Common myeloid progenitor, CD34-positive (primary cell): ENCODE measurements at places on chromosomes 7 and 10.

- DNase-seq, result peak; percentile 56
These were observed 4.3 kb downstream of the TMEM273 start for GRCh38 chr10:49183596-49184542.

DNA sequence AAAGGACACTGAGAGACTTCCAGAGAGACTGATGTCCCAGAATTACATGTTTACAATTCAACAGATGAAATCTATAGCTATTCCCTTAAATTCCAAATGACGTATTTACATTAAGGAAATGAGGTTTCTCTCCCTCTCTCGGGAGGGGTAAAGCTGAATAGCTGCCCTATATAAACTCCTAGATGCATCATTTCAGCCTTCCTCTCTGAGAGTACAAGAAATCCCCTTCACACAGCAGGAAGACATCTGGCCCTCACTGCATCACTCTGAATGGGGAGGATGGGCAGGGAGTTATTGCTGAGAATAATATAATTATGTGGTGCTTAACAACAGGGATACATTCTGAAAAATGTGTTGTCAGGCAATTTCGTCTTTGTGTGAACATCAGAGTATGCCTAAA, 11.0 kb downstream of the POT1 start:
- no peak for DNase-seq

DNA sequence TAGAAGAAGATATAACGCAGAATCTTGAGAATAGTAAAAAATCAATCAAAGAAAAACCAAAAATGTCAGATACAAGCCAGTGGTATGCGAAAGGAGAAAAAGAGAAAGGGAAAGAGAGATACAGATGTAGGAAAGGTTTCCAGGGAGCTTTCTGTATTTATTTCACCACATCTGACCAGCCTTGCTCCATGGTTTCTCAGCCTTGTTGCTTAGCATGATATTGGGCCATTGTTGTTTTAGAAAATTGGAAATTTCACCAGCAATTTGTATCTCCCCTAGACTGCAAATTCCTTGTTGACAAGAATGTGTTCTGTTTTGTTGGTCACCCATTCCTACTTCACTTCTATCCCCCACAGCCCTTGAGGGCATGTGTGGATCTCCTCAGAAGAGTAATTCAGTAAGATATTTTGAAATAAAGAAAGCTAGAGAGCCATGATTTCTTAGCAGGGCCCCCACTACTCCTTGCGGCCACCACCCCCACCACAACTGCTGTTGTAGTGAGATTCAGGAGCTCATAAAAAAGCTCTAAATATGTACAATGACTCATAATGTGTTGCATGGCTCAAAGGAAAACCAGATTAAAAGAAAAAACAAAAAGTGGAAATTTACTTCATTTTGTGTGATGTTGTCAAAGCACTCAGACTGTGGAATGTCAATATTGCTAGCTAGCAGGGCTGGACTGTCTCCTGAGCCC, 138.7 kb downstream of the CHRM2 start:
- no peak for DNase-seq

DNA sequence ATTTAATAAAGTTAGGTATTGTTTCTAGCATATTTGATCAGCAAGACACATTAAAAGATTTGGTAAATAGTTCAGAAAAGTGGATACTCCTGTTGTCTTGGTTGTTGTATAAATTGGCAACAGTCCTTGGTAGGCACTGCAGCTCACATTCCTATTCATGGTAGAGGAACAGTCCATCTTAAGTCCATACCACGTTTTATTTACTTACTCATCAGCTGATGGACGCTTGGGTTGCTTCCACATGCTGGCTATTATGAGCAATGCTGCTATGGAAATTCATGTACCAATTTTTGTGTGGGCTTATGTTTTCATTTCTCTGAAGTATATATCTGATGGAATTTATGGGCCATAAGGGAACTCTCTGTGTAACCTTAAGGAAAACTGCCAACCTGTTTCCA, 43.3 kb downstream of the C10orf120 start:
- DNase-seq, result no peak

DNA sequence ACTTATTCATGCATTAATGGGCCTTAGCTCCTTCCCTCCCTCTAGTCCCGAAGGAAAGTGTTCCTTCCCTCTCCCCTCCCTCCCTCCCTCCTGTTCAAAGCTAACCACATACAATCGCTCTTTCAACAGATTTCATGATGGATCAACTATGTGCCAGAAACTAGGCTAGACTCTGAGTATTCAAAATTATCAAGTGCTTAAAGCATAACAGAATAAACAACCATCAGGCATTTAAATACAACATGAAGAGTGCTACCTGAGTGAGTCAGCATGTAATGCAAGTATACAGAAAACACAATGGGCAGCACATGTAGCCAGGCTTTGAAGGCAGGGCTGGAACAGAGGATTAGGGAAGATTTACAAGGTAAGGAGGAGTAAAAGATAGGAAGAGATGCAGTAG, 11.3 kb downstream of the CHCHD3 start:
- DNase-seq, result no peak

DNA sequence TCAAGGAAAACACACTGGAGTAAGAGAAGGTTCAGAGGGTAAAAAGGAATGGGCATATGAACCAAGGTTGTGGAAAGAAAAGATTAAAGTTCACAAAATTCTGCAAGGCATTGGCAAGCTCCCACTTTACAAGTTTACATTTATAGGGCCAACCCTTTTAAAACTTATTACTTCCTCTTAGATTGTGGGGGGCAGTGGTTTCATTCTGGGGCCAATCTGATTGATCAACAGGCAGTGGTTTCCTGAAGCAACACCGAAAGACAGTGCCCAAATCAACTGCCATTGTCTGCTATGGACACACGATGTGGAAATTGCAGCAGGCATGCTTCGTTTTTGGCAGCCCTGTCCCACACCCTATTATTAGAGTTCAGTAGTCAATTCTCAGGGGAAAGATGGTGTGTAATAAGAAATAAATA, 154.0 kb downstream of the SGMS1 start:
- DNase-seq, result peak; percentile 78

DNA sequence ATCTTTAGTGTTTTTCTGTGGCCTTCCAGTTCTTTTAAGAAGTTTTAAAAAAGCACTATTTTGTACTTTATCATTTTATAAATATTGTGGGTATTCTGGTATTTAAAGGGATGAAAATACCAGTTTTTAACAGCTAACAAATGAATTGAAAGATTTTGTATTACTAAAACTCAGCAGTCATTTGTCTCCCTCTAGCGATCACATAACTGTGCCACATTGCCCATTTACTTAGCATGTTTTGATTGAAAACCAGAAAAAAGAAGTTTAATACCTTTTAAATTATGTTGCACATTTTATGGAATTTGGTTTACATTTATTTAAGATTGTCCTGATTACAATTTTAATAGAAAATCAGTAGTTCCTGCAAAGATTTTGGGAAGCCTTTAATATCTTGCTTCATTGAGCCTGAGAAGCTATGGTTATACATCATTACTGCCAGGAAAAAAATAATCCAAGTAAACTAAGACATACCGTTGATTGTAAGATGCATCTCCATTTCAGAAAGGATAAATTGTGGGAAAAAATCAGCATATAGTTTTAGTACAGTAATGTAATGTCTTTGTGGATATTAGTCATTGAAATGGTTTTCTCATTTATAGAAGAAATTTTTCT, 34.9 kb downstream of the TAX1BP1 start:
- peak; percentile 58 for DNase-seq

DNA sequence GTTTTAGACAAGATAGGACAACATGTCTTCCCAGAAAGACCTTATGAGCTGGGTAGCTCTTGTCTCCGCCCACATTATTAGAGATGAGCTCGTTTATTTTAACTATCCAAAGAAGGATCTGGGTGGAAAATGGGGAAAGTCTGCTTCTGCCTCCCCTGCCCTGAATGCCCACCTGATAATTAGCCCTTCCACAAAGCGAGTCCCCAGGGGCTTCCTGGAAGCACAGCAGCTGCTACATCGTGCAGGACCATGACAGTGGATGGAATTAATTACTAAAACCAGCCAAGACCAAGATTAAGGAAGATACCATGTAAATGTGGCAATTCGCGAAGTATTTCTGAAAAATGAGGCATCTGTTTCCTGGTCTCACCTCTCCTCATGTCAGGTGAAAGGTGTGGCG, 374.4 kb downstream of the PAXIP1 start:
- no peak for DNase-seq

- DNase-seq, result peak; percentile 32
These were observed 1.3 kb downstream of the STK17A start for GRCh38 chr7:43584195-43584586.

DNA sequence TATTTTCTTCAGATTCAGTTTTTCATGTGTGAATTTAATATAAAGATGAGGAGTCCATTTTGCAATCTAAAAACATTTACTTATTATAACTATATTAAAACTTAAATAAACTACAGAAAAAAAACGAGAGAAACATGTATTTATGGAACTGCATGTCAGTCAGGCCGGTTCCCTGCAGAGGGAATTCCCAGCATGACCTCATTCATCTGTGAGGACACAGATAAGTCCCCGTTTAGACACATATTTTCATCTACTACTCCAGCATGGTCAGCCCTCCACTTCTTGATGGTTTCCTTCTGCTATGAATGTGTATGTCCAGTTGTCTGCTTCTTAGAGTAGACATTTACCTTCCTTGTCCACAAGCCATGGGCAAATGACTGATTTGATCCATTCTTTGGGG, 339.1 kb downstream of the SEMA3D start:
- DNase-seq, result no peak

DNA sequence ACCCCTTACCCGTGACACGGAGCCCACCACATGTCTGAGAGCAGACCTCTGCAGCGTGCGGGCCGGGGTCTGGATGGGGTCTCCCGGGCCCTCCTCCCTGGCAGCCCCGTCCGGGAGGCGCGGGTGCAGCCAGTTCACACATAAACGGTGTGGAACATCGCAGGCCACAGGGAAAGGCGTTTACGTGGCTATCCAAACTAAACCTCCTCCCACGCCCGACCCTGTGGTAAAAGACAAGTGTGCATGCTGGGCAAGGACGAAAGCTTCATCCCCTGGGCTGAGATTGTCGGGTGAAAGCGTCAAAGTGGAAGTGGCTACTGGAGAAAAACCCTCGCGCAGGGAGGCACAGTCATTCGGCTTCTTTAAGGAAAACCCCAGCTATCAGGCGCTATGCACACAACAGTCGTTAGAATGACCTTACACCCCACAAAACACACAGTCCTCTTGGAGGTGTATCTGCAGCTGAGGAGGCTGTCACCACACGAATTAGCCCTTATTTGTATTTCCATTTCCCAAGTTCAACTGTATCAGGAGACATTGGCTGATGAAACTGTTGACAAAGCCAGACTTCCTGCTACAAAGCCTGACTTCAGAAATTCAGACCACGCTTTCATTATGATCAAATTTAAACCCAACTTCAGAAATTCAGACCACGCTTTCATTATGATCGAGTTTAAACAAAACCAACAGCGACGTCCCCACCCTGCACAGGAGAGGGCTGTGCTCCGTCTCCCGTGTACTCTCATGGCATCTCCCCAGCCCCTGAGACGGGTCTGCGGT, 15.3 kb downstream of the GPER1 start:
- DNase-seq, result no peak

- DNase-seq, result peak; percentile 62
These were observed 39.9 kb downstream of the CYTH3 start for GRCh38 chr7:6232534-6232933.

GRCh38 chr10:58951746-58952145, 224.7 kb upstream of the PHYHIPL start:
- DNase-seq, result no peak

DNA sequence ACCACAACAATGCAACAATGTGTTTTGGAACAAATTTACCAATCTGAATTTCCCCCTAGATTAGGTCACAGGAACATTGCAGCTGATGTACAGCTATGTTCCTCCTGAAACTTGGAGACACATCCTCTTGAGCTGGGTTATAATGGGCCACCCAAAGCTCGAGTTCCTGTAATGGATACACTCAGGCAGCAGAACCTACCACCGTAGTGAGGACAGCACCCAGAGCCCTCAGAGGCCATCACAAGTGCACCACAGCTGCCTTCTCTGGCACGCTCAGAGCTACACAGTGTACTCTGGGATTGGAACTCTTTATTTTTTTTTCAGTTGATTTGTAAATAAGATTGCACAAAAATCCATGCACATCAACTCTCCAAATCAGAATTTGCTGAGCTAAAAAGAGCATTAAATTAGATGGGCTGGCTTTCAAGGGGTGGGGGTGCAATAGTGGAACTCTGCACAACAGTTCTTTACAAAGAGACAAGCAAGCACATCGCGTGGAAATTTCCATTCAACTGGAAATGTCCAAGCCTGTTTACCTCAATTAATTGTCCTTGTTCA, 56.7 kb downstream of the EGFR start:
- no peak for DNase-seq

- DNase-seq, result no peak
These were observed 438.3 kb downstream of the PLXDC2 start for GRCh38 chr10:20254497-20254896.

GRCh38 chr7:126040114-126041045, 1110.8 kb upstream of the POT1 start:
- no peak for DNase-seq

GRCh38 chr10:126455766-126456405, 67.6 kb upstream of the ADAM12 start:
- DNase-seq, result no peak

- no peak for DNase-seq
These were observed 299.1 kb upstream of the IGFBP3 start for GRCh38 chr7:46220066-46220630.

GRCh38 chr10:132271458-132272230, 36.1 kb downstream of the STK32C start:
- DNase-seq, result no peak

DNA sequence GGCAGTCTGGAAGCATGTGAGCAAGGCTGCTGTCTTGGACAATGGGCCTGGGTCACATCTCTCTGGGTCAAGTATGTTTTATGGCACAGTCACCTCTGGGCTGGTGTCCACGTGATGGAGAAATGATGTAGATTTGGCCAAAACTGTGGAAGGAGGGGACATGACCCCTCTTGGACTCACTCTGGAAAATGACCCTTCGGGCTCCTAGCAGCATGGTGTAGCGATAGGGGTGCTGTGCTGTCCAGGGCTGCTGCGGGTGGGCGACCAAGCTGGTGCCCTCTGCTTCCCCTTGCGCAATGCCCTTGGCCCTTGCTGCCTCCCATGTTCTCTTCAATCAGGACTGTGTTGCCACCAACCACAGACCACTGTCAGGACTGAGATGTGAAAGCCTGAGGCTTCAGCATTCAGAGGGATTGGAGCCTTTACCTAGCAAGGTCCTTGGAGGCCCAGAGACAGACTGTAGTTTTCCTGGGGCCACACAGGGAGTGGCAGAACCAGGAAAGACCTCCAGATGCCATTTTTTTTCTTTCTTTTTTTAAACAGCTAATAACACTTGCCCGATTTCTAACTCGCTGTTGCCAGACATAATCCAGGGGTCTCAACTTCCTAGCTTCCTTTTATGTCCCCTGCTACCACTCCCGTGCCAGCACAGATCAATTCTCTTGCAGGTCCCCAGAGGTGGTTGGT, 6.1 kb downstream of the CYP26A1 start:
- no peak for DNase-seq
